Activated CD4-positive, alpha-beta T cell treated with anti-CD3 and anti-CD28 coated beads, Interleukin-2, amount 50 U/mL, for 1 hour (primary cell): ENCODE measurements at places on chromosomes 6 and 20.
A peak's percentile ranks its signal among the peaks of the same experiment; 100 is the strongest.

DNA sequence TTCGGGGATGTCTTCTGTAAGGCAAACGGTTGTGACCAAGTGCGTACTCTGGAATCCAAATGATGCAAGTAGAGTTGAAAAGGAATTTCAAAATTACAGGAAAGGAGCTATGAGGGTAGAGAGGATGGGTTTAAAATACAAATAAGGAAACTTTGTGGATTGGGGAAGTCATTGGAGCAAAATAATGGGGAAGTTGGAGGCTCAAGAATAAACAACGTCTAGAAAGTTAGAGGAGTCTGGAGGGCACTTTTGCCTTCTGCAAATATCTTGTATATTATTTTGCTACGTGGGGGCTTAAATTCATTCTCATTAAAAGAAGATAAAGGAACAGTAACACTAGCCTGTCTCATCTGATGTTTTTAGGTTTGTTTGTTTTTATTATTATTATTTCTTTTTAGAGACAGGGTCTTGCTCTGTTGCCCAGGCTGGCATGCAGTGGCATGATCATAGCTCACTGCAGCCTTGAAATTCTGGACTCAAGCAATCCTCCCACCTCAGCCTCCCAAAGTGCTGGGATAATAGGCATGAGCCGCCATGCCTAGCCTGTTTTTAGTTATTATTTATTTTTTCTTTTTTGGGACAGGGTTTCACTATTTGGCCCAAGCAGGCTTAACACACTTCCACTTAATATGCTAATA is 55.0 kb upstream of the TNFAIP3 start:
- no peak for DNase-seq

DNA sequence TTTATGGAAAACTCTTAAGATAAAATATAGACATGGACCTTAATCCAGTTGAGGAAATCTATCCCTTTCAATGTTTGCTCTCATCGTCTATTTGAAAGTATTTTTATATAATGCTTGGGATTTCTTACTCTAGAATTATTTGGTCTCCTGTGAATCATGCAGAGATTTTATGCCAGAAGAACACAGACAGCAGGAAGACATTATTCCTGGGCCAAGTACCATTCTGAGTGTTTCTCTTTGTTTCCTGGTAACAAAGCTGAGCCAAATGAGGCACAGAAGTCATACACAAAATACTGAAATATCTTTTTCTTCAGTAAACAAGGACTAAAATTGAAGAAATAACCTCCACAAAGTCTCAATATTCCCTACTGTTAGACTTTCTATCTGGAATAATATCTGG is 538.2 kb upstream of the EYS start:
- no peak for DNase-seq

DNA sequence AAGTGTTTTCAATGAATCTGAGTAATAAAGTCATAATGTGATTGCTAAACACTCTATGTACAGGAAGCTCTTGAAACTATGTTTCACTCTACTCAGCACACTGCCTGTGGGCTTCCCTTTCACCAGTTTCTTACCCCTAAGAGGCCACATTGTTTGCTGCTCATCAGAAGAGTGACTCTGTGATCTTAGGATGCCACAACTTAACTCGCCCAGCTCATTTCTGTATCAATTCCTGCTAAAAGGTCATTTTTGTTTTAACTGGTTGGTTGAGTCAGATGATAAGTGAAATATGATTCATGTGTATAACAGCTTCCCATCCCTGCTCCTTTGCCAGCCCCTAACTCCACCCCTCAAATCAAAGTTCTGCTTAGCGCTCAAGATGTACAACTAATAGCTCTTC is 9.8 kb upstream of the NDUFAF4 start:
- no peak for DNase-seq

DNA sequence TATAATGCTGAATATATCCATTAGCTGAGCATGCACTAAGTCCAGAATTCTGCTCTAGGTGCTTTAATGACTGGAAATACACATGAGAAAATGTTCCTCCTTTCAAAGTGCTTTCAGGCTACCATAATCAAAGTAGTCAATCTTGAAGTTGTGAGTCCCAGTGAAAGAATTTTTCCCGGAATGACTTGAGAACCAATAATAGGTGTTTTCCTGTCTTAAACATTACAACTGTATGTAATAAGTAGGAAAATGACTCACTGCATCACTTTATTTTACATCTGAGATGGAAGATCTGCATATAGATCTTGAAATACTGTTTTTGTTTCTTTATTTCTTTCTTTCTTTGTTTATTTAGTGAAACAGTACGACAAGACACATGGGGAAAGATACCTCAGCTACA is 437.4 kb upstream of the JAG1 start:
- no peak for DNase-seq

DNA sequence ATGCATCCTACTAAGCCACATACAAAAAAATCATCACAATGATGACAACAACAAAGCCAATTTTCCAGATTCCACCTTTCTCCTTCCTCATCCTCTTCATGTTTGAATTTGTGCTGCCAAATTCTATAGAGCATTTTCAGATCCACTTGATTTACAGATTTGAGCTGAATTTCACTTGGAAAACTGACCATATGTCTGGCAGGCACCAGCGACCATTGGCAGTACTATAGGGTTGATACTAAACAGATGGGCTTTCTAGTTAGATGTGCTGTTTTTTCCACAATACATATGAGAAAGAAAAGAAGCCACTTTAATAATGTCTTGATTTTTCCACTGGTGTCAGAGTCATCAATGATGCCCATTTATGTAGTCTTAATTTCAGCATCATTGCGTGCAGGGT is 127.0 kb downstream of the PHACTR3 start:
- no peak for DNase-seq

GRCh38 chr6:111975466-111975865 is 78.4 kb upstream of the CCN6 start:
- no peak for DNase-seq

DNA sequence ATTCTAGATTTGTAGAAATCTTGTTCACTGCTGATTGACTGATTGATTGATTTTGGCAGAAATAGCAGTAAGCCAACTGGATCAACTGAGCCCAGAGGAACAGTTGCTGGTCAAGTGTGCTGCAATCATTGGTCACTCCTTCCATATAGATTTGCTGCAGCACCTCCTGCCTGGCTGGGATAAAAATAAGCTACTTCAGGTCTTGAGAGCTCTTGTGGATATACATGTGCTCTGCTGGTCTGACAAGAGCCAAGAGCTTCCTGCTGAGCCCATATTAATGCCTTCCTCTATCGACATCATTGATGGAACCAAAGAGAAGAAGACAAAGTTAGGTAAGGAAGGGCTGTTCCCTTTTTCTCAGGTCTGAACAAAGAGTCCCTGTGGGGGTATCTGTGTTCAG is 31.2 kb downstream of the TREML1 start:
- DNase-seq = no peak

GRCh38 chr6:25966711-25967110 is 4.1 kb downstream of the TRIM38 start:
- no peak for DNase-seq

GRCh38 chr6:24191346-24191745 is 65.3 kb downstream of the NRSN1 start:
- no peak for DNase-seq

DNA sequence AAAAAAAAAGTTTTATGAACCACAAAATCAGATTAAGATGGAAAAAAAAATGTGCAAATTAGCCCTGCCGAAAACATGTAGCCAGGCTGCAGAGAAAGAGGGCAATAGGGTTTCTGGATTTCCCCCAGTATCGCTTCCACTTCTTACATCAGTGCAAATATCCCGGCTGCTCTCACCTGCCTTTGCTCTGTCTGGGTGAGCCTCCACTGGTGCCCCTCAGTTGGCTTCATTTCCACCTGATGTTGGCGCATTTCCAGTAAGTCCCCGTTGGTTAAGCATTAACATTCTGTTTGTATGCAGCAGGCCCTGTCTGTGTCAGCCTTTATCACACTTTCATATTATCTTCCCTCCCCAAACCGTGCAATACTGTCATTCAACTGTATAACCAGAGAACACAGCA is 215.1 kb downstream of the CBLN4 start:
- no peak for DNase-seq

- no peak for DNase-seq
Measured at GRCh38 chr6:170221052-170221752, 69.7 kb downstream of the DLL1 start.

- DNase-seq = no peak
Measured at GRCh38 chr20:13147071-13147963, 73.8 kb upstream of the ISM1 start.

- DNase-seq = no peak
Measured at GRCh38 chr20:51641866-51642265, 99.3 kb upstream of the NFATC2 start.

- DNase-seq = no peak
Measured at GRCh38 chr6:87724983-87725811, 23.2 kb upstream of the AKIRIN2 start.

- DNase-seq = no peak
Measured at GRCh38 chr6:71490876-71491275, 202.3 kb downstream of the OGFRL1 start.

DNA sequence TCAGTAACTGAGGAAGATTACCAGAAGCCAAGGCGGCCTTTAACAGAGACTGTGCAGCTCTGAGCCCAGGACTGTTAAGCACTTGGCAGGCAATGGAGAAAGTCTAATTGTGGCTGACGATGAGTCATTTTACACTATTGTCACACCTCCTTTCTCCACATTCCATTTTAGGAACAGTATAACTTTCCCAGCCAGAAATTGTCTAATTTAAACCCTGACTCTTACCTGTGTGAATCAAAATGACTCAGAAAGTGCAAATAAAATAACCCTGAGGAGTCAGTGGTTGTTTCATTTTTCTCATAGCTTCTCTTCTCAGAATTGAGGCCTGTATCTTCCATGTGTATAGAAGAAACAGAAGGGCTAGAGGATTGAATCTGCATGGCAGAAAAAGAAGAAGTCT is 40.0 kb upstream of the OPN5 start:
- DNase-seq = no peak

DNA sequence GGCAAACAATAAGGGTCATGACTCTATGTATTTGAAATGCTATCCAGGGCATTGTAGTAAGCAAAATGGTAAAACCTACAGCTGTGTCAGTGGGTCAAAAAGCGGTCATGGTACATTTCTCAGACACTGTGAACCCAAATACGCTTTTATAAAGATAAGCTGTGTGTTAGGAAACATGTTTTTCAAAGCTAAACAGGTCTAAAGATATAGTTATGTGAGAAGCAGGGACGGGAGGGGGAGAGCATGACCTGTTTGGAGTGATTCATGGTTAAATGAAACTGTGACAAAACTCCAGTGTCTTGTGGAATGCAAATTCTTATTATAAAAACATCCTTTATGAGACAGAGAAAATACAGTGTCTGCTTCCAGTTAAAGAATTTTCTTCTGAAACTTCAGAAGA is 205.4 kb upstream of the BMP2 start:
- DNase-seq = no peak

- DNase-seq = no peak
Measured at GRCh38 chr6:100998111-100998510, 117.0 kb upstream of the ASCC3 start.

DNA sequence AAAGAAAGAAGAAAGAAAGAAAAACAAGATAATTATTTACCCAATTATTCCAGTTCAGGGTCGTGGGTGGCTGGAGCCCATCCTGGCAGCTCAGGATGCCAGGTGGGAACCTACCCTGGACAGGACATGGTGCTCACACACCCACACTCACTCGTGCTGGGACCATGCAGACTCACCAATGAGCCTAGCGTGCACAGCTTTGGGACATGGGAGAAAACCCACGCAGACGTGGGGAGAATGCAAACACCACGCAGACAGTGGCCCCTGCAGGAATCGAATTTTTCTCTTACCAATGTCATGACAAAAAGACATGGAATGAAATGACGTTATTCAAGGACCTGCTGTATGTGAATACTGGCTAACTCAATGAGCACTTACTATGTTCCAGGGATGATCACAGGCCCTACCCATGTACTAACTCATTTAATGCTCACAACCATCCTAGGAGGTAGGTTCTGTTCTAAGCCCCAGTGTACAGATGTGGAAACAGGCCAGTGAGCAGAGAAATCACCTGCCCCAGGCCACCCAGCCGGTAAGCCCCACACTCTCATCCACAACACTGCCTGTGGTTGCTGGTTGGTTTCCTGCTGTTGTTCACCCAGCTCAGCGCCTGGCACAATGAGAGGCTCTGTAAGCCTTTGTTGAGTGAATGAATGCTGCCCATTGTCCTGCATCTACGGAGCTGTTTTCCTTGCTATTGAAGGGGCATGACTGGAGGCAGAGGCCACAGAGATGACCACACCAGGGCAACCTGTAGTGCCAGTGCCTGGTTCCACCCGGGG is 6.8 kb upstream of the PI16 start:
- DNase-seq = peak; percentile 41

DNA sequence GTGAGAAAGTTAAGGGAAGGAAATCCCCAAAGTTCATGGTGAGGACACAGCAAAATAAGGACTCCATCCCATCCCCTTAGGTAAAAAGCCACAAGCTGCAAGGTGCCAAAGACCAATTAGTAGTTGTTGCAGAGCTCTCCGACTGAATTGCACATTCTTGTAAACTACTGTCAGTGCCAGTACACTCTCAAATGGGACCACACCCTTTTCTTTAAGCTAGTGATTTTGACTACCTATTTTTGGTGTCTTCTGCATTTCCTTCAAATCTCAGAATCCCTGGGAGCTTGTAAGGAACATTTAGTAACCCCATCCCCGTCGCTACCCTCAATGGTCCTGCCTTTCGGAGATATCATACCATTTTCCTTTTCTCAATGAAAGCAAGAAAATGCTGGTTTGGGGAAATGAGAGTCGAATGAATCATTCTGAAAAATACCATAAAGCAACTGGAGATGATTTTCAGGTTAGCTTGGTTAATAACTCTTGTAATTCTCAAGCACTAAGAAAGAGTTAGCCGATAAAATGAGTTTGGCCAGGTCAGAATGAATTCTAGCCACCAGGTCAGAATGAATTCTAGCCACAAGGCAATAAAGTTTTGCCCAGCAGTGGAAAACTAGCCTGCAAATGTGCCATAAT is 5.2 kb upstream of the HMGN3 start:
- DNase-seq = no peak

DNA sequence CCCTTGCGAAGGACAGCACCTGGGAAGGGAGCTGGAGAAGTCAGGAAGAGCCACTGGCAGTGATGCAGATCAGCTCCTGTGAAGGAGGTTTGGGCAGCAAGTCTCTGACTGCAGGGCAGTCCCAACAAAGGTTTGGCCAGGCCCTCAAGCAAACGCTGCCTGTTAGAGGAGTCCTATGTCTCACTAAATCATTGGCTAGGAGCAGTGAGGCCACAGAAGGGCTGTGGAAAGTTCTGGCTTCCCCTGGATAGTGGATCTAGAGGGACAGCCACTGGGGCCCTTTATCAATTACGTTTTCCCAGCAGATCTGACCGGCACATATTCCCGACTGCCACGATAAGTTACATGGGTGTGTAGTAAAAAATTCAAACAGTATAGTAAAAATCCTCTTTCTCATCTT is 2.5 kb downstream of the TTPAL start:
- no peak for DNase-seq

DNA sequence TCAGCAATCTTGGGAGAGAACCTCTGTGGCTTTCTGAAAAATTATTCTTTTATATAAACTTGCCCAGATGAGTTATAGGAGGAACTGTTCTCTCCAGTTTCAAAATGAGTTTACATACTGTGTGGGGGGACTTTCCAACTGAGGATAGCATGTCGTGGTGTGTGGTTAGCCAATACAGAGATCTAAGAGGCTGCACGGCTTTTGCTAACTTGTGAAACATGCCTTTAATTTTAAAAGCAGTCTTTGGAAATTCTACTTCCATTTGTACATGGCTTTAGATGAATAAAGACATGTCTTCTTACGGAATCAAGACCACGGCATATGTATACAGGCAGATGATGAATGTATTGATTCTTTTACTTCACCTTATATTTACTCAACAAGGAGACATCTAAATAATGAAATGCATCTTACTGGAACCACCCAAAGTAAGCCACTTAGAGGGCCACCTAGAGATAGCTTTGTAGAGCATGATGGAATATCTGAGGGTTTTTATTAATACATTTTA is 39.8 kb downstream of the HIVEP1 start:
- DNase-seq = peak; percentile 36
